MV-4-11 (cell line): ENCODE measurements at places on chromosomes 16 and 17.

- DNase-seq, result no peak
Measured at GRCh38 chr17:12727076-12727760, 61.5 kb downstream of the MYOCD start.

GRCh38 chr17:48640858-48641180 lies 14.7 kb upstream of the HOXB9 start:
- no peak for DNase-seq

DNA sequence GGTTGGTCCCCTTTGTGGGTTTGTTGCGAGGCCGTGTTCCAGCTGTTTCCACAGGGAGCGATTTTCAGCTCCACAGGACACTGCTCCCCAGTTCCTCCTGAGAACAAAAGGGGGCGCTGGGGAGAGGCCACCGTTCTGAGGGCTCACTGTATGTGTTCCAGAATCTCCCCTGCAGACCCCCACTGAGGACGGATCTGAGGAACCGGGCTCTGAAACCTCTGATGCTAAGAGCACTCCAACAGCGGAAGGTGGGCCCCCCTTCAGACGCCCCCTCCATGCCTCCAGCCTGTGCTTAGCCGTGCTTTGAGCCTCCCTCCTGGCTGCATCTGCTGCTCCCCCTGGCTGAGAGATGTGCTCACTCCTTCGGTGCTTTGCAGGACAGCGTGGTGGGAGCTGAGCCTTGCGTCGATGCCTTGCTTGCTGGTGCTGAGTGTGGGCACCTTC lies 27.3 kb upstream of the STH start:
- DNase-seq, result no peak

- no peak for DNase-seq
Measured at GRCh38 chr16:64773184-64773583, 348.7 kb downstream of the CDH11 start.

GRCh38 chr16:85965125-85965524 lies 66.2 kb downstream of the IRF8 start:
- no peak for DNase-seq

DNA sequence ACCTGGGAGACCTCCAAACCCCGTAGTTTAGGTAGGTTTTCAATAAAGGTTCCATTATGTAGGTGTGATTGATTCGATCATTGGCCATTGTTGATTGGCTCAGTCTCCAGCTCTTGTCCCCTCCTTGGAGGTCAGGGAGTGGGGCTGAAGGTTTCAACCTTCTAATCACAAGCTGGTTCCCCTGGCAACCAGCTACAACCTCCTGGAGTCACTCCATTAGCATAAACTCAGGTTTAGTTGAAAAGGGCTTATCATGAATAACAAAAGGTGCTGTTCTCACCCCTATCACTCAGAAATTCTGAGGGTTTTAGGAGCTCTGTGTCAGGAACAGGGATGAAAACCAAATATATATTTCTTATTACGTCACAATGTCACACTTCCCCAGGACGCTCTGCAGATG lies 28.5 kb downstream of the TMEM132E start:
- no peak for DNase-seq

GRCh38 chr17:60358606-60359225 lies 33.2 kb downstream of the USP32 start:
- no peak for DNase-seq

DNA sequence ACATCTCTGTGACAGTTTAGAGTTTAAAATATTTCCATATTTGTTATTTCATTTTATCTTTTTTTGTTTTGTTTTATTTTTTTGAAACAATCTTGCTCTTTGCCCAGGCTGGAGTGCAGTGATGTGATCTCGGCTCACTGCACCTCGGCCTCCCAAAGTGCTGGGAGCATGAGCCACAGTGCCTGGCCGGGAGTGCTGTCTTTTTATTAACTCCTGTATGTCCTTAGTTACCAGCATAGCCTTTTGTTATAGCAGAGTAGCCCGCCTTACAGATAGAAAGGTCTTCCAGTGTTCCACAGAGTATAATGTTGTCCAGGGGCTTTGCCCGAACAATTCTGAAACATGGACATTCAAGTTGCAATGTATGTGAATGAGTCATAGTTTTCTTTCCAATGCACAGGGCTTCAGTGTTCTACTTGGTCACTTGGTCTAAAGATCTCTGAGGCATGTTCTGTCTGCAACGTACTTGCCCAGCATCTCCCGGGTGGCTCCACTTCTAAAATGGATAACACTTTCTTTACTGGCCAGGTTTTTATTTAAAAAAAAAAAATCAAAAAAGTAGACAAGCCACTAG lies 125.6 kb downstream of the KCNJ18 start:
- DNase-seq, result no peak

- DNase-seq, result peak; percentile 99
Measured at GRCh38 chr16:68470461-68471150, 22.3 kb upstream of the SMPD3 start.

DNA sequence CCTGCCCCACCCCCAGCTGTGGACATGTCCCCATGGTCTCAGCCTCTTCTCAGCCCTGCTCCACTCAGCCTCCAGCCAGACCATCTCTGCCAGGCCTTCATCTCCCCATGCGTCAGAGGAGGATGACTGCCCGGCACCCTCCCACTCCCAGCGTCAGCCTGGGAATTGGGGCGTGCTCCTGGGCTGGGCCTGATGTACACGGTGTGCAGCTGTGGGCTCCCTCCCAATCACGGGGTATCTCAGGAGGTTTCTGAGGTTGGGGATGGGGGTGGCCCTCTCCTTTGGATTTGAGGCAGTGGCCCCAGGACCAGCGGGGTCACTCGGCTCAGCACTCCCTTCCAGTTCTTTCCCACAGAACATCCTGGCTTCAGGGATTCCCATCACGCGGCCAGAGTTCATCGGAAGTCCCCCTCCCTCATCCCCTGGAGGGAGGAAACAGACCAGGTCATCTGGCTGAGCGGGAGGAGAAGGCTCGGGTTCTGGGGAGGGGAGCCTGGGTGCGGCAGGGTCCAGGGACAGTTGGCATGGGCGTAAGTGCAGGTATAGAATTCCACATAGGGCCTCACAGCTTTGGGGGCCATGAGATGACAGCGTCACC lies 36.9 kb downstream of the SOCS3 start:
- DNase-seq, result no peak

DNA sequence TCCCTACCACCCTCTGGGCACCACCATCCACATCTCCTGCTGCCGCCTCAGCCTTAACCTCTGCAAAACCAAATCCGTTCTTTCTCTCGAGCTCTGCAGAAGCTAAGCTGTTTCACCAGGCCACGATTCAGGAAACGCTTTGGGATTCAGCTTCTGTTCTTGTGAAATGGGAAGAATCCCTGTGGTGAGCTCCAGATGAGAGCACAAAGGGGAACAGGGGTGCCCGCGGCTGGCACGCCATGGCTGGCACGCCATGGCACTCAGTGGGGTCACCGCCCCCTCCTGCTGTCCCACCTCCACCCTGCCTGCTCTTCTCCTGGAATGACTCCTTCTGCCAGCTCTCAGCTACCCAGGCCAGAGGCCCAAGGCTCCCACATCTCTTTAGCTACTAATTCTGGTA lies 5.7 kb downstream of the QPRT start:
- no peak for DNase-seq

- DNase-seq, result peak; percentile 47
Measured at GRCh38 chr17:69078864-69079263, 18.1 kb upstream of the ABCA9 start.

- DNase-seq, result no peak
Measured at GRCh38 chr16:69717066-69717465, 9.3 kb downstream of the NQO1 start.

DNA sequence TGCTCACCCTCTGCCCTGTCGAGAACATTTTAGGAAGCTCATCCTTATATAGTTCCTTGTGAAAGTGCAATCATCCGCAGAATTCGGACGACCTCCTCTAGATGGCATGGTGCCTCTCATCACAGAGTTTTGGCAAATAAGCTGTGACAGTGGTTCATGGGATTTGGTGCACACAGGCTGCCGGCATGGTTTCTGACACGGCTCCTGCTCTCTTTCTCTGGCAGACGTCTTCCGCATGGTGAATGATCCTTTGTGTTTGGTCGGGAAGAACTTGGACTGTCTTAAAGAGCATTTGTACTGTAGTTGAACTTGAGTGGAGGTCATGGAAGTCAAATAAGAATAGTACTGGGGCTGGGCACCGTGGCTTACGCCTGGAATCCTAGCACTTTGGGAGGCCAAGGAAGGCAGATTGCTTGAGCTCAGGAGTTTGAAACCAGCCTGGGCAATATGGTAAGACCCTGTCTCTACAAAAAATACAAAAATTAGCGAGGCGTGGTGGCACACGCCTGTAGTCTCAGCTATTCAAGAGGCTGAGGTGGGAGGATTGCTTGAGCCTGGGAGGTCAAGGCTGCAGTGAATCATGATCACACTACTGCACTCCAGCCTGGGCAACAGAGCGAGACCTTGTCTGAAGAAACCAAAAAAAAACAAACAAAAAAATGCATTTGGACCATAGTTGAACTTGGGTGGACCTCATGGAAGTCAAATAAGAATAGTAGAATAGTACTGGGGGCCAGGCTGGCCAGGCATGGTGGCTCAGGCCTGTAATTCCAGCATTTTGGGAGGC lies 34.7 kb upstream of the NAT9 start:
- no peak for DNase-seq

- DNase-seq, result no peak
Measured at GRCh38 chr16:2288726-2289125, 20.8 kb upstream of the RNPS1 start.

DNA sequence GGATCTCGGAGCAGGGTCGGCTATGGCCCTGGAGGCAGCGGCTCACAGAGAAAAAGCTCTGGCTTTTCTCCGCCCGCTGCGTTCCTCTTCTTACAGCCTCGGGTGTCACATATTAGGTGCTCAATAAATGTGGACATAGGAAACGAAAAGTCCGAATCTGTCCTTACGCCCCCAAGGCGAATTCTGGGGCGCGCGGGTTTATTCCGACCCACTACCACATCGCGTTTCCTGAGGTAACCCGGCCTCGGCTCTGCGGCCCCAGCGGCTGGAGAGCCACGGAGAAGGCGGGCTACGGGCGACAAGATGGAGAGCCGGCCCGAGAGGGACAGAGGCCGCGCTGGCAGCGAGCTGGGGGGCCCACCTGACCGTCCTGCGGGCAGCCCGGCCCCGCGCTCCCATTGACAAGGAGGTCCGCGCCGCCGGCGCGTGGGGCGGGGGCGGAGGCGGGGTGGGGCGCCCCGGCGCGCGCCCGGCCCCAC lies 573 bp upstream of the GNAO1 start:
- no peak for DNase-seq

DNA sequence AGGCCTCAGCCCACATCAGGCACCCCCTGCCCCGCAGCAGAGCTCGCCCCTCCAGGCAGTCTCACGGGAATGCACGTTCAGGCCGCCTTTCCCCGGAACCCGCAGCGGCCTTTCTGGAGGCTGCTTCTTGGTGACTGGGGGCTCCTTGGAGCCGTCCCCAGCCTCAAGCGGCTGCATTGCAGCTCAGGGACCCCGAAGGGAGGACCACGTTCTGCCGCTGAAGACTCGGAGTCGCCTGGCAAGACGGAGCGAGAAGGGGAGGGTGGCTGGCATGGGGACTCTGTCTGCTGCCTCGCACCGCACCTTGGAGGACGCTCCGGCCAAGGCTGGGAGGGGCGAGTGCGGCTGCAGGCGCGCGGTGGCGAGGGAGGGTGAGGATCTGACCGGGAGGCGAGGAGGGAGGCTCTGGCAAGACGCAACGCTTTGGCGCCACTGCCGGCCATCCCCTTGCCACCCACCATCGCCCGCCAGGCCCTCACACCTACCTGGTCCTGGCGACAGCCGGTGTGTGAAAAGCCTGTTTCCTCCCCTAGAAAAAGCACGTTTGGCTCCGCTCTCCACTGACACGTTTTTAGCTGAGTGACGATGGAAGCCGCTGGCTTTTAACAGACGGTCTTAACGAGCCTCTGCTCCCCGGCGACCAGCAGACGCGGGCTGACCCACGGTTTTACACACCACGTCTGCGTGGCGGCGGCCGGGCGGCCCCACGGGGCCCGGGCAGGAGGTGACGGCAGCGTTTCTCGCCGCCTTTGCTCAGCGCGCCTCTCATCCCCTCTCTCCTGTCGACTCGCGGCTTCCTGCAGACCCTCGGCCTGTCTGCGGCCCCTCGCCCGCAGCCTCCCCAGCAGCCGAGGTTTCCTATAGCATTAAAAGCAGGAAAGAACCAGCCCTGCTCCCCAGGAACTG lies 16.7 kb upstream of the GNG13 start:
- no peak for DNase-seq

GRCh38 chr17:45640141-45640850 lies 143.8 kb upstream of the CRHR1 start:
- no peak for DNase-seq

GRCh38 chr17:63534078-63534570 lies 11.0 kb downstream of the KCNH6 start:
- DNase-seq, result no peak

GRCh38 chr16:8642146-8642545 lies 20.6 kb downstream of the METTL22 start:
- DNase-seq, result no peak

GRCh38 chr17:50049636-50050035 lies 6.3 kb upstream of the ITGA3 start:
- no peak for DNase-seq

DNA sequence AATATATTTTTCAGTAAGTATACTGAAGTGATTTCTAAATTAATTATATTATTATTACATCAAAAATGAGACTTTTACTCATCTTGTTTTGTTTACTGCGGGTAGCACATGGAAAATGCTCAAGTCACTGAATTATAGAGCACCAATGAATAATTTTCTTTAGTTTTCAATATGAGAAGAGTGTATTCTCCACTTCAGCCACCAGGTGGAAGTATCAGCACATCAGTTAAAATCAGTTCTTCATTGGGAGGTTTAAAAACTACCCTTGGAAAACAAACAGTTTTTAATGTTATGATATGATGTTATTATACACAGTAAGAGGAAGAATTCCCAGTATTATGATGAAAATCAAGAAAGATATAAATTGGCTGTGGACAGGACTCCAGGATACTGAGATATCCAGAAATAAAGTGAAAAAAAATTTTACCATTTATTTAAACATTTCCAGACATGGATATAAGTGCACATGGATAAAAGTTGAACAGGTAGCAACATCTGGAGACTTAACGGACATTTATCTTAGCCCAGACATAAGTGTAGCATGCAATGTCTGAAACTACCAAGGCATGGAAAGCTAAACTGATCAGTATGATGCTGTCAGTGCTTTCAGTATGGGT lies 467.3 kb downstream of the KCNJ2 start:
- peak; percentile 9 for DNase-seq

DNA sequence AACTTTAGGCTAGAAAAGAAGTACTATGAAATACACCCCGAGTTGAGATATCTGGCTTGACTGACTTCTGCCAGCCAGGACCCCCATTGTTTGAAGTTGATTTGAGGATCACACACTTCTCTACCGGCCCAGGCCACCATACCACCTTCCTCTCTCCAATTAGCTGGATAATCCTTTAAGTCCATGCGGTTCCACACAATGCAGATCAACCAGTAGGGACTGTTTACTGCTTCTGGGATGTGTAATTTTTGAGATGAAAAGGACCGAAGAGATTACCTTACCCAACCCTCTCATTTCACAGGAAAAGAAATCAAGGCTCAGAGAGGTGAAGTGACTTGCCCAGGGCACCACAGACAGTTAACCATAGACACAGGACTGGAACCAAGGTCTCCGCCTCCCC lies 20.5 kb downstream of the ERN1 start:
- no peak for DNase-seq
